ENCODE measurements at places on chromosomes 16 and 17. TPM values are rescaled to one million over a fixed set of nuclear protein-coding genes. Genes with fewer than 3 reads are reported as not detected.
A peak's percentile ranks its signal among the peaks of the same experiment; 100 is the strongest.

DNA sequence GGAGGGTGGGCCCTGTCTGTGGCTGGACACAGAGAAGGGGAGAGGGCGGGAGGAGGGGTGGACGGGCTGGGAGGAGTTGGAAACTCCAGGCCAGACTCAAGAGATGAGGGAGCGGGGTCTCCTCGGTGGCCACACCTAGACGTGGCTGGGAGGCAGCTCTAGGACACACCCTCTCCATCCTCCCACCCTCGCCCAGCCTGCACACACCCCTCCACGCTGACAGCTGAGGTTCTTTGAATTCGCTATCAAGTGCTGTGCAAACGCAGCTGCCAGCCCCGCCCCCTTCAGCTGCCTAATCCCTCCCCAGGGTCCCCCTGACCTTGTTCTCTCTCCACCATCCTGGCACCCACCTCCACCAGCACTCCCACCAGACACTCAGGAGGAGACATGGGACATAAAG, 48.7 kb downstream of the DNAH17 start:
- H3K4me1 ChIP-seq: peaks cover 5% of the 10 kb centered on the region
- H3K4me3 ChIP-seq: no peak overlapping the region
- DNase-seq: no peak
- no peaks in the 10 kb centered on the region for H3K36me3 ChIP-seq

PTX4 gene
- not detected for total RNA-seq

MT4 gene
- total RNA-seq: not detected

C16orf96 gene
- 0.17 TPM for total RNA-seq

GRCh38 chr16:20689668-20690067, 7.8 kb downstream of the ACSM1 start:
- H3K4me3 ChIP-seq: no peak overlapping the region
- H3K36me3 ChIP-seq: no peaks in the 10 kb centered on the region
- no peak for DNase-seq
- H3K27me3 ChIP-seq: peaks cover 25% of the 10 kb centered on the region
- H3K4me1 ChIP-seq: peaks cover 1% of the 10 kb centered on the region

DNA sequence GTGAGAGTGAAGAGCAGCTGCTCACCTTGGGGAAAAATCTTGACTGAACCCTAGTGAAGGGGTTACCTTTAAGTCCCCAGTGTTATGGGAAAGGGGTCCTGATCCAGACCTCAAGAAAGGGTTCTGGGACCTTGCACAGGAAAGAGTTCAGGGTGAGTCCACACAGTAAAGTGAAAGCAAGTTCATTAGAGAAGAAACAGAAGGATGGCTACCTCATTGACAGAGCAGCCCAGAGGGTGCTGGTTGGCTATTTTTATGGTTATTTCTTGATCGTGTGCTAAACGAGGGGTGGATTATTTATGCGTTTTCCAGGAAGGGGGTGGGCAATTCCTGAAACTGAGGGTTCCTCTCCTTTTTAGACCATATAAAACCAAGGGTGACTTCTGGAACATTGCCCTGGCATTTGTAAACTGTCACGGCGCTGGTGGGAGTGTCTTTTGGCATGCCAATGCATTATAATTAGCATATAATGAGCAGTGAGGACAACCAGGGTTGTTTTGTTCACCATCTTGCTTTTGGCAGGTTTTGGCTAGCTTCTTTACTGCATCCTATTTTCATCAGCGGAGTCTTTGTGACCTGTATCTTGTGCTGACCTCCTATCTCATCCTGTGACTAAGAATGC, 58.4 kb downstream of the SMPD3 start:
- H3K27ac ChIP-seq: no peak overlapping the region
- no peak overlapping the region for H3K4me3 ChIP-seq
- H3K27me3 ChIP-seq: peaks cover 28% of the 10 kb centered on the region
- no peaks in the 10 kb centered on the region for H3K4me1 ChIP-seq
- no peaks in the 10 kb centered on the region for H3K36me3 ChIP-seq

DNA sequence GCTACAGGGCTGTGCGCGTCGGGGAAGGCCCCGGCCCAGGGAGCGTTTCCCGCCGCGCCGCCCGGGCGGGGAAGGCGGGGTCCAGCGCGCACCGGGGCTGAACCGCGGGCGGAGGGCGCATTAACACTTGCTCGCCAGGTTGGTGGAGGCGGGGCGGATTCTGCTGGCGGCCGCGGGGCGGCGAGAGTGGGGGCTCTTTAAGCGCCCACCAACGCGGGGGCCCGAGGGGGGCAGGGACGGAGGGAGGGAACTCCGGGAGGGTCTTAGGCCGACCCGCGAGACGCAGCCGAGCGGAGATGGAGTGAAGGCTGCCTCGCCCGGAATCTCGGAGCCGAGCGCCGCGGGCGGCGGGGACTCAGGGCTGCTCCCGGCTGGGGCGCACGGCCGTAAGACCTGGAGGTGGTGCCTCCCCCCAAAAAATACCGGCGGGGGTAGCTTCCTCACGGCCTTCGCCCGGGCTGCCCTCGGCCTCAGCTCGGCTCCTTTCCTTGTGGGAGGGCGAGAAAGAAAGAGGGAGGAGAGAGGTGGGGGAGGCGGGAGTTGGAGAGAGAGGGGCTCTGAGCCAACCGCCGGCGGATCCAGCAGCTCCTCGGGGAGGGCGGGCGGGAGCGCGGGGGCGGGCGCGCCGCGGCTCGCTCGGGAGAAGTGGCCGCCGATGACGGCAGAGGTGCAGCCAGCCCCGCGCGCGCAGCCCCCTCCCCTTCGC, 415 bp upstream of the FOXF1 start:
- H3K27ac ChIP-seq: no peak overlapping the region
- H3K4me3 ChIP-seq: peak overlapping the region; percentile 76
- DNase-seq: no peak
- H3K36me3 ChIP-seq: no peaks in the 10 kb centered on the region
- H3K4me1 ChIP-seq: peaks cover 19% of the 10 kb centered on the region

DNA sequence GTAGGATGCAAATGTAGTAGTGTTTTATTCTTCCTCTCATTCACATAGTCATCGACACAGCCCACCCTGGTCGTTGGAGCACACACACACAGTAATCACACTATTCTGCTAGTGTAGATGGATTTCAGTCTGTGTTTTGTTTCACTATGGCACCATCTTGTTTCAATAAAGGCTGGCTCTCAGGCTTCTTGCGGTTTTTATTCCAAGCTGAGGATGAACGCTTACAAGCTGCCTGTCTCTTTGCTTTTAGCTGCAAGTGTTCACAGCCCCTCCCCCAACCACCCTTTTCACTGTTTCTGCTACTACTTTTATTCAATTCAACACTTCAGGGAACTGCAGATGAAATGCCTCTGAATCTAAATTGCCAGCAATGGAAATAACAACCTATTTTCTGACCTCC, 140.9 kb upstream of the PMFBP1 start:
- H3K4me1 ChIP-seq: peaks cover 12% of the 10 kb centered on the region
- no peak overlapping the region for H3K27ac ChIP-seq
- no peak overlapping the region for H3K4me3 ChIP-seq
- peaks cover 8% of the 10 kb centered on the region for H3K27me3 ChIP-seq
- DNase-seq: no peak
- peaks cover 2% of the 10 kb centered on the region for H3K36me3 ChIP-seq

MT2A gene
- 115 TPM for total RNA-seq

WFIKKN1 gene
- 0.60 TPM for total RNA-seq

- H3K4me3 ChIP-seq: no peak overlapping the region
- H3K27me3 ChIP-seq: no peaks in the 10 kb centered on the region
- H3K36me3 ChIP-seq: peaks cover 31% of the 10 kb centered on the region
- no peak for DNase-seq
Measured at GRCh38 chr17:13008461-13008860, 9.4 kb downstream of the ELAC2 start.

GRCh38 chr17:63768433-63768832, 5.0 kb downstream of the CCDC47 start:
- no peak overlapping the region for H3K27ac ChIP-seq
- peaks cover 27% of the 10 kb centered on the region for H3K36me3 ChIP-seq
- no peaks in the 10 kb centered on the region for H3K27me3 ChIP-seq
- no peak overlapping the region for H3K4me3 ChIP-seq

CHD3 gene
- total RNA-seq: 199 TPM

SLC38A8 gene
- not detected for total RNA-seq

IRX5 gene
- total RNA-seq: not detected

DNA sequence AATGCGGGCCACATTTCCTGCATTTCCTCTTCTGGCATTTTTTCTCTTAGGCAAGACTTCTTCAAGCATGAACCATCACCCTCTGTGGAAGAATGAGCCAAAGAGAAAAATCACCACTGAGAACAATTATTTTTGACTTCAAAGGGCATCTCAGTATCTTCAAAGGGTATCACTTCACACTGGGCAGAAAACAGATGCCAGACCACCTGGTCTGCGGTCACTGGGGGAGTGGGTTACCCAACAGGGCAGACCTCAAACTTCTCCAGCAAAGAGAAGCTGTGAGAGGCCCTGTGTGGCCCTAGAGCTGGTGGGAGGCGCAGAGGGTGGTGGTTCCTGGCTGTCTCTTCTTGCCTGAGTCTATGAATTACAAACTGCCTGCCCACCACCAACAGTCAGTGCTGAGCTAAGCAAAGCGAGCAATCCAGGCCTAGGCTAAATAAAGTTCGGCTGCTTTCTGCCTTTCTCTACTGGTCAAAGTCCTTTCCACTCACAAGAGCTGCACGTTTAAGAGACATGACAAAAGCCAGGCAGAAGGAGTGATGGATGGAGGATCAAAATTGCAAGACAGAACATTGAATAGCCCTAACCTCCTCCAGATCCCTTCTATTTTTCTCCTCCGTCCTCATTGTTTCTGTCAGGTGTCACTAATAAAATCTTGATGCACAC, 602.7 kb upstream of the CDH5 start:
- peaks cover 1% of the 10 kb centered on the region for H3K36me3 ChIP-seq
- H3K27ac ChIP-seq: no peak overlapping the region
- H3K4me1 ChIP-seq: no peaks in the 10 kb centered on the region
- DNase-seq: no peak
- no peaks in the 10 kb centered on the region for H3K27me3 ChIP-seq

DNA sequence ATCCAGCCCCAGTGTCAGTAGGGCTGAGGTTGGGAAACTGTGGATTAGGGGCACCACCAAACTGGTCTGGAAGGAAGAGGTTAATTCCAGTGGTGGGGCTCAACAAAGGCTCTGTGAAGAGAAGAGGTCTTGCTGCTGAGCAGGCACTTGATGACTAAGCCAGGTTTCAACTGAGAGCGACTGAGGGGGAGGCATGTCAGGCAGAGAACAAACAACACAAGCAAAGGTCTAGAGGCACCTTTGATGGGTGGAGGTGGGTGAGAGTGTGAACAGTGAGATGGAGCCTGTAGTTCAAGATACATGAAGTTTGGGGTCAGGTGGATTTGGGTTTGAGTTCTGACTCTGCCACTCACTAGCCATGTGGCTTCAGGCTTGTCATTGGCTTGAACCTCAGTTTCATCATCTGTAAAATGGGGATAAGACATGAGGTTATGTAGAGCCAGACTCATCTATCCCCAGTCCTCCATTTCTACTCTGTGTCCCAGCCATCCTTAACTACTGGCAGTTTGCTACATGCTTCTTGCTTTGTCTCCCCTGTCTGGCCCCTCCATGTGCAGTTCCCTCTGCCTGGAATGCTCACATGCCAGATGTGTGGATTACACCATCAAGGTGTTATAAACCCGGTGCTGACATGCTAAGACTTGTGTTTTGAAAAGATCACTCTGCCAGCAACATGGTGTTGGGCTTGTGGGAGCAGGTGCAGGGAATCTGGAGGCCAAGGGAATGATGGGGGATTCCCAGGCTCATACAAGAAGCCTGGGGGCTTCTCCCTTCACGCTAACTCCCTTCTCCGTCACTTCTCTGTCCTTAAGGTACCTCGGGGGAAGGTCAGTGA, 3.0 kb upstream of the RMI2 start:
- H3K4me3 ChIP-seq: no peak overlapping the region
- no peaks in the 10 kb centered on the region for H3K27me3 ChIP-seq
- H3K27ac ChIP-seq: peak overlapping the region; percentile 26
- peaks cover 16% of the 10 kb centered on the region for H3K36me3 ChIP-seq
- H3K4me1 ChIP-seq: peaks cover 35% of the 10 kb centered on the region

- H3K4me1 ChIP-seq: no peaks in the 10 kb centered on the region
- no peaks in the 10 kb centered on the region for H3K36me3 ChIP-seq
Measured at GRCh38 chr16:25886598-25886997, 194.8 kb downstream of the HS3ST4 start.

IRX6 gene
- total RNA-seq: not detected

DNA sequence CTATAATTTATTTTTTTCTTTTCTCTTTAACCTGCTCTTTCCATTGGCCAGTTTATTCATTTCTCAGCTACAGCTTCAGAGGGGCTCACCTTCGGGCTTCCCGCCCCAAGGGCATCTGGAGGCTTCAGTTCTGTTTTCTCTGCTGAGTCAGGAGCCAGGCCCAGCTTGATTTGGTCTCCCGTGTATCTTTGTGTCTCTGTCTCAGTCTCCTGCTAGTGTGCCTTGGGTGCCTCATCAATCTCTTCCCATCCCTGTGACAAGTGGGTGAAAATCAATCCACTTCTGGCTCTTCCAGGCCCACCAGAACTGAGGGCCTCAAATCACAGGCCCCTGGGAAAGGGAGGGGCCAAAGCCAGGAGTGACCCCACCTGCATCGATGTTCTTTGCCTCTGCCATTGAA, 72.1 kb downstream of the CCDC182 start:
- H3K27ac ChIP-seq: peak overlapping the region; percentile 96
- H3K36me3 ChIP-seq: peaks cover 14% of the 10 kb centered on the region
- DNase-seq: no peak
- H3K27me3 ChIP-seq: no peaks in the 10 kb centered on the region
- peak overlapping the region; percentile 73 for H3K4me3 ChIP-seq

DNA sequence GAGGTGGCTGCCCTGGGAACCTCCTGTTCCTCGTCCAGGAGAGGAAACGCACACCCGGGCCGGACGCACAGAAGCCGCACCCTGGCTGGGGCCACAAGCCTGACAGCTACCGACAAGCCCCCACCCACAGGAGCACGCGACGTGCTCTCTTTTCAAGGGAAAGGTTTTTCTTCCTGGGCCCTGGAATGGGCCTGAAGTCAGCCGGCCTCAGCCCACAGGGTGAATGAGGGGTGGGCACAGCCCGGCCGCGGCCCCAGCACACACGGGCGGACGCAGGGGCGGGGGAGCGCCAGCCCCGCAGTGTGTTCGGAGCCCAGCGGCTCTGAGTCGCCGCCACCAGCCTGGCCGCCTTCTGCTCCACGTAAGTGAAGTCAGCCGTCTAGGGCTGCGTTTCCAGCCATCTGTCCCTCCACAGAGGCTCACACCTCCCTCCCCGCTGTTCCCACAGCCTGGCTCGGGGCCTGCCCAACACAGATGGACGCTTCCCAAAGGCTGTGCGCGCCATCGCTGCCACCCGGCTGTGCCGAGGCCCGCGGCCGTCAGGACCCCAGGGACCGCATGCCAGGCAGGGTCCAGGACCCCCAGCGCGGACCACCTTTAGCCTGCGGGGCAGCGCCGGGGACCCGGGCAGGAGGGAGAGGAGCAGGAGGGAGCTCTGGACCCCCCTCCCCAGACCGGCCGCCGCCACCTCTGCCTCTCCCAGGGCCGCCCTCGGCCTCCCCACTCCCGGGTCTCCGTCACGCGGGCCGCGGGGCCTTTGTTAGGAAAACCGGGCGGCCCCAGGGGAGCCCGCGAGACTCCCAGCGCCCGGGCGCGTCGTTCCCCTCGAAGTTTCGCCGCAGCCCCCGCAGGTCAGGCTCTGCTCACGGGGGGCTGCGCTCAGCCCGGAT, 36.8 kb downstream of the CBFA2T3 start:
- no peak for DNase-seq
- no peaks in the 10 kb centered on the region for H3K36me3 ChIP-seq
- no peak overlapping the region for H3K4me3 ChIP-seq
- H3K27ac ChIP-seq: no peak overlapping the region
- H3K27me3 ChIP-seq: peaks cover 51% of the 10 kb centered on the region

Measured in activated naive CD8-positive, alpha-beta T cell treated with anti-CD3 and anti-CD28 coated beads, Interleukin-2, amount 10 ng/mL, durations not matched to agents 7 days and 5 days (primary cell).